ENCODE measurements at places on chromosomes 4 and X. TPM values are rescaled to one million over a fixed set of nuclear protein-coding genes. Genes with fewer than 3 reads are reported as not detected.

- no peaks in the 10 kb centered on the region for H3K36me3 ChIP-seq
- H3K27ac ChIP-seq, result no peak overlapping the region
- DNase-seq, result no peak
Measured at GRCh38 chrX:71118985-71119535, 664 bp downstream of the MED12 start.

DNA sequence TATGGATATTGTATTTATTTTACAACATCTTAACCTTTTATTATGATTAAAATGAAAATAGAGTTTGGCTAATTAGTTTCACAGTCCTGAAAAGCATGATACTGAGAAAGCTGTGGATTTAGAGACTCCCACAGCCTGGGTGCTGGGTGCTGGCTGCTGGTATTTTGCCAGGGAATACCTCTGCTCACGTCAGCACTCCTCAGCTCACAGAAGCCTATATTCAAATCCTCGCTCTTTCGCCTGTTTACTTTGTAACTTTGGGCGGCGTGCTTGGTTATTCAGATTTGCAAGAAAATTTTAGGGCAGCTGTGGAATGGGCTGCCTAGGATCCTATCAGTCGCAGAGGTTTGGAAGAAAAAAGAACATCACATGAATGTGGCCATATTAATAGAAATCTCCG, 261.8 kb downstream of the DCTD start:
- H3K27me3 ChIP-seq, result no peaks in the 10 kb centered on the region

GRCh38 chrX:69139516-69139915, 25.7 kb downstream of the PJA1 start:
- no peaks in the 10 kb centered on the region for H3K27me3 ChIP-seq
- peak; percentile 60 for DNase-seq
- no peak overlapping the region for H3K4me3 ChIP-seq
- H3K4me1 ChIP-seq, result peaks cover 47% of the 10 kb centered on the region

The CCDC160 gene
- total RNA-seq, result 21.6 TPM
